ENCODE measurements at places on chromosomes 6 and 20.

DNA sequence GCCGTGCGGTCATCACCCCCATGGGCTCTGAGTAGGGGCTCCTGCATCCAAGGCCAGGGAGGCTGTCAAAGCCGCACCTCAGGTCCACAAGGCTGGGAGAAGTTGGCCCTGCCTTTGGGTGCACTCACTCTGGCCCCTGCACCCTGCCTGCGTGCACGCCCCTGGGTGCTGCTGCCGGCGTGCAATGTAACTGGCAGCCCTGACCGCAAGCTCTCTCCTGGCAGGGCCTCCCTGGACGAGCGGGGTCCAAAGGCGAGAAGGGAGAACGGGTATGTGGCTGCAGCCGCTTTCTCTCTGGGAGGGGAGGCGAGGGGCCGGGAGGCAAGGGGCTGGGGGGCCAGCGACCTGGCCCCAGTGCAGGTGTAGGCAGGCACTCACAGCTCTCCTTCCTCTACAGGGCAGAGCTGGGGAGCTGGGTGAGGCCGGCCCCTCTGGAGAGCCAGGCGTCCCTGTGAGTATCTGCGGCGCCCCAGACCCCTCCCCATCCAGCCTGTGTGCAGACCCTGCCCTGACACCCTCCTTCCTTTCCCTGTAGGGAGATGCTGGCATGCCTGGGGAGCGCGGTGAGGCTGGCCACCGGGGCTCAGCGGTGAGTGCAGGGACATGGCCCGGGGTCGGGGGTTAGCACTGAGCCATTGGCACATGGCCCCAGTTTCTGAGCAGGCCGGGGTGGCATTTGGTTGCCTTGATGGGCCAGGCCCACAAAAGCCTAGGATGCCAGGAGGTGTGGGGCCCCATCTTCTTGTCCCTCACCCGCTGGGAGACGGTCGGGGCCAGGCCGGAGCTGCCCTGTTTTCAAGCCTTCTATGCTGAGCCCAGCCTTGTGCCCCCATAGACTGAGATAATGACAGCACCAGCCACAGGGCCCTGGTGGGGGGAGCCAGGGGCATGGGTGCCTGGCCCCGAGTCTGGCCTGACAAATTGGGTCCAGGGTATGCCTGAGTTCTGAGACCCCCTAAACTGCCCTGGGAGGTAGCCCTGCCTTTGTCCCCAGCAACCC, 12.7 kb downstream of the COL9A3 start:
- no peak for DNase-seq

GRCh38 chr20:33647603-33648395, 14.3 kb upstream of the C20orf144 start:
- DNase-seq: no peak

- DNase-seq: no peak
Observed at GRCh38 chr6:32979720-32980487, 11.5 kb downstream of the BRD2 start.

GRCh38 chr6:143746202-143747119, 68.7 kb downstream of the PHACTR2 start:
- DNase-seq: no peak

GRCh38 chr20:33914919-33915318, 78.8 kb upstream of the RALY start:
- DNase-seq: peak; percentile 27

GRCh38 chr6:170355661-170356060, 49.1 kb downstream of the FAM120B start:
- no peak for DNase-seq

DNA sequence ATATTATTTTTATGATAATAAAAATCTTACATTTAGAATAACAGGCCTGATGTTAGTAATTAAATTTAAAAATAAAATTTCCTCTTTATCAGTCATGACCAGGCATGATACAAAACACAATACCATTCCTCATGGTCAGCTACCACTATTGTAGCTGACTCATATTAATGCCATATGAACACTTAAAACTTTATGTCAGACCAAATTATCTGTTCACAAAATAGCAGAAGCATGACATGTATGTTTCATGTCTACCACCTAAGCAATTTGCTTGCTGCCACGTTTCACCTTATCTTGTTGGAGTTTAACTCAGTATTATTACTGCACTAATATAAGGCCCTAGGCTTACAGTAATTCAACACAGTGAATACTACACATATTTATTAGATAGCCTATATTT, 65.7 kb downstream of the HTR1B start:
- DNase-seq: no peak

- no peak for DNase-seq
Observed at GRCh38 chr6:30735668-30736314, 6.7 kb downstream of the FLOT1 start.

- no peak for DNase-seq
Observed at GRCh38 chr6:72941751-72942150, 283.5 kb downstream of the KHDC1L start.

- no peak for DNase-seq
Observed at GRCh38 chr6:7532232-7532631, 9.2 kb upstream of the DSP start.

DNA sequence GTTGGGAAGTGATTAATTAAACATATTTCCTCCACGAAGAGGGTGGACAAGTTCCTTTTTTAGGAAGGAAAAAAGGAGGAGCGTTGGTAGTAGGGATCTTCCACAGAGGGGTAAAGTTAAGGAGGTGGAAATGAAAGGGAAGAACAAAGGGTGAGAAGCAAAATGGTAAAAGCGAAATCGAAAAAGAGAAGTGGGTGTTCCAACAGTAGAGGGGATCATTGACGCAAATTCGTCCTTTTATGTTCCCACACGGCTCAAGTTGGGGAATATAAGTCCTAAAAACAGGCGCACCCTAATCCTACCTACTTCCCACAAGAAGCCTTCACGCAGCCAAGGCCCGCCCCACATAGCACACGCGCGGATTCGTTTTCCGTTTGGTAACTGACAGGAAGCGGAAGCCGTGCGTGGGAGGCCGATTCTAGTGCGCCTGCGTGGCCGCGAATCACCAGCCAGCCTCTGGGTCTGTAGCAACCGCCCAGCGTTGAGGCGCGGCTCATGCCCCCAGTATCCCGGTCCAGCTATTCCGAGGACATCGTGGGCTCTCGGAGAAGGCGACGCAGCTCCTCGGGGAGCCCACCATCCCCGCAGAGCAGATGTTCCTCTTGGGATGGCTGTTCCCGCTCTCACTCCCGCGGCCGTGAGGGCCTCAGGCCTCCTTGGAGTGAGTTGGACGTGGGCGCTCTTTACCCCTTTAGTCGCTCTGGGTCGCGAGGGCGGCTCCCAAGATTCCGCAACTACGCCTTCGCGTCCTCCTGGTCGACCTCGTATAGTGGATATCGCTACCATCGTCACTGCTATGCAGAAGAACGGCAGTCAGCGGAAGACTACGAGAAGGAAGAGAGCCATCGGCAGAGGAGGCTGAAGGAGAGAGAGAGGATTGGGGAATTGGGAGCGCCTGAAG, at the start of gene NKAPL:
NKAPL (plus strand) TSS at position 421 of the 901 bp plus-strand sequence; CDS start at position 496, 75 bp downstream.
- DNase-seq: peak; percentile 50

- no peak for DNase-seq
Observed at GRCh38 chr6:33744895-33745546, 1.7 kb downstream of the IP6K3 start.

DNA sequence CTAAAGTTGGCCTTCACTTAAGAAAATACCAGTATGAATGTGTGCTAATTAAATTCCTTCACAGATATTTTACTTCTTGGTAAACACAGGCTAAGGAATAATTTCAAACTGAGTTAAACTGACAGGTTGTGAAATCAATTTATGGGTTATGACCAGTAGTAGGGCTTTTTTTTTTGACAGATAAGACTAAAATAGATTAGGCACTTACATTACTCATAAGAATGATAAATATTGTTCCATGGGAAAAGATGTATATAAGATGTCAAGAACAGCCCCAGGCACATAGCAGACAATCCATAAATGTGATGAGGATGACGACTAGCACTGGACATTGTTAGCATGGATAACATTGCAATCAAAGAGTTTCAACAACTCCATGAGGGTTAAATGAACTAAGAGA, 22.9 kb downstream of the NT5E start:
- DNase-seq: no peak

- DNase-seq: no peak
Observed at GRCh38 chr20:31667315-31668285, 29.9 kb downstream of the COX4I2 start.

DNA sequence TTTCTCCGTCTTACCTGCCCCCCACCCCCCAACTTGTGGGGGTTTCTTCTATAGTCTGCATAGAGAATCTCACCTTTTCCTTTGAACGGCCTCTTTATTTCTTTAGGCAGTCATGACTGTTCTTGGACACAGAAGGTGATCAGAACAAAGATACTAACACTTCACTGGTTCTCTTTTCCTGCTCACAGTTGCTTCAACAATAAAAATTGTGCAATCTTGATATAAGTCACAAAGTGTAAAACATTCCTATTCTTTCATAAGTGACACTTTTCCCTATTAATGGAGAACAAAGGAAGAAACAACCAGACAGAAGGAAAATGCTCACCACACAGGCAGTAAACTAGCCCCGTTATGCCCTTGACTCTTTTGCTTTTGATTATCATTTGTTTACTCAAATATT, 238.4 kb upstream of the QKI start:
- DNase-seq: no peak

DNA sequence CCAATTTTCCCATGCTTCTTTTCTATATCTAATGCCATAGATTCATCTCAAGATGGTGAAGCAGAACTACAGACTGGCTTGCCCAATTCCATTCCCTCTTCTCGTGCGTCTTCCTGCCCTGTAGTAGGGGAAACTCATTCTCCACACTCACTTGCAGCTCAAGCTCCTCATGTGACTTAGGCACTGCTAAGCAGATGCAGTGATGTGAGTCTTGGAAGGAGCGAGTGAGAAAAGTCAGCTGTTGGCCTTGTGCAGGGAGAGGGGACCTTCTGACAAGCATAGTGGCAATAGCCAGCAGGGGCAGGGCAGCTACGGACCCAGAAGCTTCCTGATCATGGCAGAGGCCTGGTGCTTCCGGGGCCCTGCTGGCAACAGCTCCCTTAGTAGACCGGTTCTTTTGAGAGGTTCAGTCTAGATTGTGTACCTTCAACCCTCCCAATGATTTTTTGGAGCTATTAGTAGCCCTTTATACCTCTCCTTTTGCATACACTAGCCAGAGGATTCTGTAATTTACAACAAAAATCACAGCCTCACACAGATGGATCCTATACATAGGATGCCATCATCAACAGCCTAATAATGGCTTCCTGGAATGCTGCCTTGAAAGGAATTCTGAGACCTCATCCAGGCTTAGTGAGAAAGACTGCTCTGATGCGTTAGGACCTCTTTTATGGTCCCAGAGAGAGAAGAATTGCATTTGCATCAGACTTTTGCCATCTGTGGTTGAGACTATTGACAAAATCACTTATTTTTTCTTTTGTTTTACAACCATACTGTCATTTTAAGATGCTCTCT, 121.5 kb upstream of the RIPOR2 start:
- no peak for DNase-seq

DNA sequence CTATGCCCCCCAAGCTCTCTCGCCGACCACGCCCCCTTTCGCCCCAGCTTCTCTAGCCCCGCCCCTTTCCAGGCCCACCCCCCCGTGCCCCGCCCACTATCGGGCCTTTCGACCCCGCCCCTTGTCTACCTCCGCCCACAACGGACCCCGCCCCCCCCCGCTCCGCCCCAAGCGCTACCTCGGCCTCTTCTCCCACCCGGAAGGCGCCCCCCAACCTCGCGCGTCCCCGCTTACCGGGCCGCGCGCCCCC, 200 bp downstream of the ZBTB22 start:
- no peak for DNase-seq

DNA sequence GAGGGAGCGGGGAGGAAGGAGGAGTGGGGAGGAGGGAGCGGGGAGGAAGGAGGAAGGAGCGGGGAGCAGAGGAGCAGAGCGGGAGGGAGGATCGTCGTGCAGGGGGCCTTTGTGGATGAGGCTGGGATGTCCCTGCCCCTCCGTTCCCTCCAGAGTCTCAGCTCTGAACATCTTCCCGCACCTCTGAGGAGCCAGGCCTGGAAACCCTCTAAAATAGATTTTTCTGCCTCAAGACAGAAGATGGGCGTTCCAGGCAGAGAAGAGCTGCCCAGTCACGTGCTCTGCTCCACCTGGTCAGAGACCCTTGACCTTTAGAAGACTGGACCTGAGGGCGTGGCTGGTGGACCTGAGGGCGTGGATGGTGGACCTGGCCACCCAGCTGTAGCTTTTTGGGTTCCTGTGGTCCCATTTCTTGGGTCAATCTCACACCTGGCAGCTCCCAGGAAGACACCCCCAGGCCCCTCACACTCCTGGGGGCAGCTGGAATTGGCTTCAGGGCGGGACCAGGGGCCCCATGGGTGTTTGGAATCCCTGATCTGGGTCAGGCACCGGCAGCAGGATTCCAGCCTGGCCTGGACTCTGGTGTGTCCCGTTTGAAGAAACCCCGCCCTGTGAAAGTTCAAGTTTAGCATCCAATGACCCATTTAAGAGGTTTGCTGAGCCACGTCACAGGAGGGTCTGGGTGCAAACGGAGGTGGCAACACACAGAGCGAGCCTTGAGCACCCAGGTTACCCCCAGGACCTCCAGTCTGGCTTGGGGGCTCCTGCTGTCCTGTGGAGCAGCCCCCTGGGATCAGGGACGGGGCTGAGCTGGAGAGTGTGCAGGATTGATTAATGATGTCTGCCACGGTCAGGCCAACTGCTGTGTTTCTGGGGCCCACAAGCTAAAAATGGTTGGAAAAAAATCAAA, 96.9 kb upstream of the BHLHE23 start:
- DNase-seq: no peak

DNA sequence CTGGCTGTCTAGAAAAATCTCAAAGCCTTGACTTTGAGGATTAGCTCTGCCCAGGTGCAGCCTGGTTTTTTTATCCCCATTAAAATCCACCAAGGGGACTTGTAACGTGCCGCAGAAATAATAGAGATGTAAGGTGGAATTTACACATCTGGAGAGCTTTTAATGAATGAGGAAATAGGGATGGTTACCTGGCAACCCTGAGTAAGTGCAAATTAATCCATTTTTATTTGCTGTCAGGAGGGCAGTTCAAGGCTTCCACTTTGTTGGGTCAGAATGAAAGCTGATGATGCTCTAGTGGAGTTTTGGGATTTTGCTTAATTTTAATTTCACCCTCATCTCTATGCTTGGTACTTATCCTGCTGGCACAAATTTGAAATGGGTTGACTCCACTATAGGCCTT, 163.4 kb upstream of the CEP162 start:
- DNase-seq: no peak

- DNase-seq: no peak
Observed at GRCh38 chr6:71197267-71197666, 91.3 kb upstream of the OGFRL1 start.

DNA sequence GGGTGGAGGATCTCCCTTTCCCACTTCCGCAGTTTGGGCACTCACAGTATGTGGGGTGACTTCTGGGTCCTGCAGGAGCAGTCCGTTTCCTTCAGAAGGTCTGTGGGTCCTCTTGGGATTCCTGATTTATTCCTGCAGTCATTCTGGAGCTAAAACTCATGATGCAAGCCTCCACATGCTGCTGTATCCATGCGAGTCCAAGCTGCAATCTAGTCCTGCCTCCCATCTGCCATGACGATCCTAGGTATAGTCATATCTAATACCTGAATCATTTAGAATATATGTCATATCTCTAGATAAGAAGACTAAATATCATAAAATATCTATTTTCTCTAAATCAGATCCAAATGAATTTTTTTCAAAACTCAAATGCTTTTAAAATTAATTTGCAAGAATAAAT, 103.4 kb upstream of the AHI1 start:
- no peak for DNase-seq

GRCh38 chr20:11445161-11445560, 472.5 kb upstream of the BTBD3 start:
- DNase-seq: no peak

- DNase-seq: no peak
Observed at GRCh38 chr6:117906958-117907600, at the start of gene SLC35F1. Gene SLC35F1 (plus strand): TSS chr6:117907264.

All from activated gamma-delta T cell treated with Interleukin-2 at 50 U/mL for 16 hours (primary cell).